Right renal cortex interstitium (tissue), 3 donors: ENCODE measurements at places on chromosomes 5 and 9. TPM values are rescaled to one million over a fixed set of nuclear protein-coding genes. Genes with fewer than 3 reads are reported as not detected.

DNA sequence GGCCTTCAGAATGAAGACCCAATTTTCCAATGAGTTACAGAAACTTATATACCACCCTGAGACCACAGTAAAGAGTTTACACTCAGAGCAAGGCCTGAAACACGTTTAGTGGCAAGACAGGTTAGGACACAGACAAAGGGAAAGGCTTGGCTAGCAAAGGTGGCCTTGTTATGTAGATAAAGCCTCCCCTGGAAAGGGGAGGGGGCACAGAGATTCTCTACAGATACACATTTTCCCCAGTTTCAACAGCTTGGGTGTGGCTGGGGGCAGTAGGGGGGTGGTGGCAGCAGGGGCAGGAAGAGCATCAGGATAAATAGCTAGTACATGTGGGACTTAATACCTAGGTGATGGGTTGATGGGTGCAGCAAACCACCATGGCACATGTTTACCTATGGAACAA is 51.9 kb upstream of the PPP1R2B start:
- DNase-seq, result no peak

DNA sequence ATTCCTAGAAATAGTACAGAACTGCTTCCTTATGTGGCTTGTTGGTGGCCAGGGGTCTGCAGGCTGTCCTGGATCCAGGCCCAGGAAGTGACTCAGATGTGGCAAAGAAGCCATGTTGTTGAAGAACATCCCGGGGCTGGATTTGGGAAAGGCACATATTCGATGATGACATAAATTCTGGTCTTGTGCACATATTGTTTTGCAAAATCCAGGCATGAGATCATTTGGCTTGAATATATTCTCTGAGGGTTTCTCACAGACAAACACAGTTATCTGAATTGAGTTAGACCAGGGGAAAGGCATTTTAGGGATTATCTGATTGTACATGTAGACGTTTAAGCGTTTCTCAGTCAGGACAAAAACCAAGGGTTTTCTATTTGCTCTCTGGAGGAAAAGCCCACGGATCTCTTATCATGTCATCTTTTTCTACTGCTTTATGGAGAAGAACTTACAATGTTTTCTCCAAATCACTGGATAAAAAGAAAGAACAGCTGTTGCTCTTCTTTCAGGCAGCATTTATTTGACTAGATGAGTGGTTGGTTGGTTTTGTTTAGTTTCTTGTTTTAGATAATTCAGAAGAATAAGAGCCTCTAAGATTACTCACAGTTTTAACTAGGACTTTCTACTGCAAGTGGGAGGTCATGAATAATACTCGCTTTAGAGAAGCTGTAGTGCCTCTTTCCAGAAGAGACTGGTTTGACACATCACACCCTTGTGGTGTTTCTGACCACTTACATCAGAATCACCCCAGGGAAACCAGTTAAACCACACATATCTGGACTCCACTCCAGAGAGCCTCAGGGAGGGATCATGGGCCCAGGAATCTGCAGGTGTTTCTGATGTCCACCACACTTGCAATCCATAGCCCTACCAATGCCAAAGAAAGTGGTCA is 29.5 kb upstream of the LHFPL2 start:
- DNase-seq, result no peak

- no peak for DNase-seq
Measured at GRCh38 chr5:111859533-111860270, 102.7 kb upstream of the NREP start.

SERINC5 gene
- polyA plus RNA-seq, result 56.7 TPM

OTULINL gene
- 9.2 TPM for polyA plus RNA-seq

SLC6A18 gene
- 1.5 TPM for polyA plus RNA-seq

WWC1 gene
- polyA plus RNA-seq, result 102 TPM

DNA sequence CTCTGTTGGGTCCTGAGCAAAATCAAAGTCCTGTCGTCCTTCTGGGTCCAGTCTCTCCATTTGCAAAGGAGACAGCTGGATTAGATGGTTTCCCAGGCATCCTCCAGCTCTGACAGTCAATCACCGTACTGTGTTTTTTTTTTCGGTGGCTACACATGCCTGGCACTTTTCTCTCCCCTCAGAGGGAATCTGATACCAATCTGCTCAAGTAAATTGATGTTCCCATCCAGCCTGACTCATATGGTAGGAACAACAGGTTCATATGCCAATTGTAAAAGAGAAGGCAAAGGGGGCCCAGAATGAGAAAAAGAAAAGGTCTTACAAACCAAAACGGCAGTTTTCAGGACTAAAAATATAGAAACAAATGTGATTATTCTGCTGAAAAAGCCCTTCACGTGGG is 1.2 kb downstream of the FBXO10 start:
- DNase-seq, result no peak

- no peak for DNase-seq
Measured at GRCh38 chr9:21287280-21287679, 17.8 kb downstream of the IFNA5 start.

DNA sequence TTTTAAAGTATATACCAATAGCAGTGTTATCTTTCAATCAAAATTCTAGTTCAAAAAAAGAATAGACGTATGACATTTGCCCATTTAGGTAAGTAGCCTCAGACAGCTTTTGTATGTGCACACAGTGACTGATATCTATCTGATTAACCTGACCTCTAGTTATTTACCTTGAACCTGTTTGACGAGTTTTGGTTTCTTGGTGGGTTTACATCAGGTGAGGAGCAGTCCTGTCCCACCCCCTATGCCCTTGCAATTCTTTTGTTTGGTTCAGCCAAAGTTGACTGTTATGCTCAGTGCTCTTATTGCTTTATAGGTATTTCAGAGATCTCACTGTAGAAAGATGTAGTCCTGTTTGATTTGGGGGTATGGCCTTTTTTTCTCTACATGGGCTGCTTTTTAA is 147.2 kb downstream of the ISOC1 start:
- no peak for DNase-seq

- no peak for DNase-seq
Measured at GRCh38 chr9:122446819-122447484, 30.8 kb downstream of the OR1J1 start.

GRCh38 chr9:82021198-82021597 is 32.6 kb downstream of the SPATA31D1 start:
- no peak for DNase-seq

SET gene
- polyA plus RNA-seq, result 773 TPM

CCDC152 gene
- polyA plus RNA-seq, result 16.7 TPM

DNA sequence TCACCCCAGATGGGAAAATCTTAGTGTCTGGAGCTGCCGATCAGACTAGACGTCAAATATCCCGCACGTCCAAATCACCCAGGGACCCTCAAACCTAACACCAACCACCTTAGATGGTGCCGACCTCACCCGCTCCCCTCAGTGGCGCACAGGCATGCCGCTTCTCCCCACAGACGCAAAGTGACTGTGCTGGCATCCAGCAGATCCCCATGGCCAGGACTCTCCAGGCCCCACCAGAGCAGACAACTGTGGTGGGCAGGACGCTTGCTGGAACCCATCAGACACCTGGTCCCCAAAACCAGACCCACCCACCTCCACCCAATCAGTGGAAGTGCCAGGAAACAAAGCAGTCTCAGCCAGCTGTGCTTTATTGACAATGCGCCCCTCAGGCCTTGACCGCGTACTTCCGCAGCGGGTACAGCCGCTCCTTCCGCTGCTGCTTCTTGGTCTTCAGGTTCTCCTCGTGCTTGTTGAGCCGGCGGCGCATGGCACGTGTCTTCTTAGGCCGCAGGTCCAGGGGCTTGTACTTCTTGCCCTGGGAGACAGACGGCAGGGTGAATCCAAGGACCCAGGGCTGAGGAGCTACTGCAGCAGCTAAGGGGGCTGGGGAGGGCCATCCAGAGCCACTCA is 4.1 kb downstream of the RPL35 start:
- DNase-seq, result no peak

DNA sequence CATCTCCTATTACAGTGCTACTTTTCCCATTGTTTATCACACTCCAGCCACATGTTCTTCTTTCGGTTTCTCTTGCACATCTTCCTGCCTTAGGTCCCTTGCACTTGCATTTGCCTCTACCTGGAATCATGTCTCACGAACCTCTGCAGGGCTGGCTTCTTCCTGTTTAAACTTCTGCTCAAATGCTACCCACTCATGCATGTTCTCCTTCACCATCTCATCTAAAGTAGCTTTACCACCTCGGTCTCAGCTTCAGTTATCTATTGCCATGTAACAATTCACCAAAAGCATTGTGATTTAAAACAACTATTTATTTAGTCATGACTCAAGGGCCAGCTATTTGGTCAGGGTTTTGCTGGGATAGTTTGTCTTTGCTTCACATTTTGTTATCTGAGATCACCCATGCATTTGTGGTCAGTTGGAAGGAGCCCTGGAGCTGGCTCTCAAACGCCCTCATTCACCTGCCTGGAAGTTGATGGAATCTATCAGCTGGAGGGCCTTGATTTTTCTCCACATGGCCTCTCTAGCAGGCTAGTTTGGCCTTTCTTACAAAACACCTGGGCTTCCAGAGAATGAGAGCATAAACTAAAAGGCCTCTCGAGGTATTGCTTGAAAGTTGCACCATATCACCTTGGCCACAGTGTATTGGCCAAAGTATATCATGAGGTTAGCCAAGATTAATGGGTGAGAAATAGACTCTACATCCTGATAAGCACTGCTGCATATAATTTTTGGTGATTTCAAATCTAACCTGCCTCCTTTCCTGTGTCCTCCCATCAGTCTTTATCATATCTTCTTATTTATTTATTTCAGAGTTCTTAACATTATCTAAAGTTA is 21.4 kb downstream of the SPINK1 start:
- no peak for DNase-seq

- no peak for DNase-seq
Measured at GRCh38 chr5:66039296-66039695, 104.8 kb upstream of the SREK1 start.

GPR21 gene
- 0.49 TPM for polyA plus RNA-seq

COL23A1 gene
- 4.9 TPM for polyA plus RNA-seq

PCBD2 gene
- polyA plus RNA-seq, result 11.3 TPM

GRCh38 chr5:173717959-173718358 is 101.5 kb upstream of the BOD1 start:
- DNase-seq, result no peak

GRCh38 chr5:72195581-72195980 is 88.3 kb downstream of the MAP1B start:
- no peak for DNase-seq

C9orf153 gene
- 0.24 TPM for polyA plus RNA-seq

GRCh38 chr5:92879806-92880543 is 701.0 kb downstream of the NR2F1-AS1 start:
- DNase-seq, result no peak

- DNase-seq, result no peak
Measured at GRCh38 chr5:110681109-110681508, 45.4 kb downstream of the TMEM232 start.

DNA sequence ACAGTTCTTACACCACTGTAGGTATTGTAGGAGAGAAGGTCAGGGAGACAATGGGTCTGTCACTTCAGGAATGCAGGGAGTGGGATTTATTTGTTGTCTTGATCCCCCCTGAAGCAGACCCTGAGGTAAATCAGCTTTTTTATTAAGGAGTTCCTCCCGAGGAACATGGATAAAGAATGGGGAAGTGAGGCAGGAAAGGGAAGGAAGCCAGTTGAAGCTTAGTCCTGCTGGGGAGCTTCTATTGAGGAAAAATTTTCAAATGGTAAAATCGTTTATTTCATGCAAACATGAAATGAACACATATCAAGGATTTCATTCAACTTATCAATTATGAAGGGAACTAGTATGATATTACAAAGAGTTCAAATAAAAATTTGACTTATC is 318.6 kb upstream of the PIK3R1 start:
- no peak for DNase-seq

DNA sequence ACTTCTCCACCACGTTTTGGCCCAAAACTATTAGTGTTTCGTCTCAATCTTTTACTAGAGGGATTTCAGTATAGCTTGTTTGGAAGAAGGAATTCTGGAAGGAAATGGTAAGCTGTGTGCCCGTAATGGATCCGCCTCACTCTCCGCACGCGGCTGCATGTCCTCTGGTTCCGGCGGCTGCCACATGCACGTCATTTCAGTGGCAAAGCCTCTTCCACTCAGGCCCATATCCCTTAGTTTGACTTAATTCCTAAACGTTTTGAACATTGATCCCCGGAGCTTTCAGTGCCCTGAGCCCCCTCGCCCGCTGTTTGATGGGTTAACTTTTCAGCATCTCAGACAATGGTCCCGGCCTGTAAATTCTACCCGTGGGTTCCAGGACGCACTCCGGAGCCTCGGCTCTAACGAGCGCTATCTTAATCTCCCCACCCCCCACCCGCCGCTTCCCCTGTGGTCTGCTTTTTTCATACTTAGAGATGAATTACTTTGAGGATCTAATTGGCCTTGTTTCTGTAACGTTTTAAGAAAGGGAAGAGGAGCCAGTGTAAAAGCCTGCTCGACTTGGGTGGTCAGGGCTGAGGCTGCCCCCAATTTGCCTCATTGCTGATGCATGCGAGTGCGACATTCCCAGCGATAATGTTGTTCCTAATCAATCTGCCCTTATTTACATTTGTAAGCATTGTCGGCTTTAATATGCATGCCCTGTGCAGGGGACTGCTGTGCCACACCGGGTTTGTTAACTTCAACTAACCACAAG is 4.6 kb downstream of the PTCH1 start:
- DNase-seq, result no peak

DNA sequence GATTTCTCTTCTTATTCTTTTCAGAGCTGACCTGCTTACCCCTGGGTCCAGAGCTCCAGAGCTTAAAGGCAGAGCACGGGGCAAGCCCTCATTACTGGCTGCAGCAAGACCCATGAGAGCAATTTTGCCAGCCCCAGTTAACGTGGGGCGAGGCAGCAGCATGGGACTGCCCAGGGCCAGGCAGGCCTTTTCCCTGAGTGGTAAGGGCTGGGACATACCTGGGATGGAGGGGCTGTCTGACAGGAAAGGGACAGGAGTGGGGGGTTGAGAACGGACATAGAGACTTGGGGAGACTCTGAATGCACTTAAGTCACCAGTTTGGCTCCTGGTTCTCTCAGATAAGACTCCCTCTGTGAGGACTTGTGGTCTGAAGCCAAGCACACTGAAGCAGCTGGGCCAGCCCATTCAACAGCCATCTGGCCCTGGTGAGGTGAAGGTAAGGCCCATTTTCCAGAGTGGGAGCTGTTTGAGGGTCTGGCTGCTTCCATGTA is 26.2 kb downstream of the HMGXB3 start:
- no peak for DNase-seq

DNA sequence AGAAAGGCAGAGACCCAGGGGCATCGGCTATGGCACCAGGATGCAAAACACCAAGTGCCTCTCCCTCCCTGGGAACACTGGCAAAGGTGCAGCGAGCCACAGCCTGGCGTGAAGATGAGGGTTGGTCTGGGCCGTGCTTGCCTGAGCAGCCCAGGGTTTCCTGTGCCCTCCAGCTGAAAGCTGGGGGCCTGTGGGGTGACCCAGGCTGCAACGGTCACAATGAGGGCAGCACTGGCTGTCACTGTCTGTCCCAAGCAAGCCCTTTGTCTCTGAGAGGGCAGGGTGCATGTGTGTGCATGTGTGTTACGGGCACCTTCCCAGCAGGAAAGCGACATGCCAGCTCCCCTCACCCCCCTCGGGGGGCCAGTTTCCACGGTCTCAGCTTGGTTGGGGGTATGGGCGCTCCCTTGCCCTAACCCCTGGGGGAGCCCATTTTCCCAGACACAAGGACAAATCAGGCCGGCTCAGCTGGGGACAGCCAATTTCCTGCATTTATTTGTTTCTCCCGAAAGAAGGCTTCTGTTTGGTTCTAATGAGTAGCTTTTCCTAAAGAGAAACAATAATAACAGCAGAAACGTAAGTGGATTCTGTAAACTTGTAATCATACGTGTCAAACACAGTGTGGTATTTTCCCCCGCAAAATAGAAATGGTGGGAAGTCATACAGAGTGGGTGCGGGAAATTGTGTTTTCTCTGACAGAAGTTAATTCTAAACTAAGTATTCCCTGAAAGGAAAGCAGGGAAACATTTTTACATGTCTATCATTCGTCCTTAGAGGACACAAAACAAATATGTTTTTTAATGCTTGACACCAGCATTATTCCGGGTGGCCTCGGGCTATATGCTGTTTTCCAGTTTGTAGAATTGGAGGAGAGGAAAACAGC is 21.3 kb downstream of the MRPL36 start:
- DNase-seq, result no peak
